ENCODE measurements at places on chromosomes 2 and 18.

GRCh38 chr2:213125646-213126347, 25.6 kb downstream of the IKZF2 start:
- DNase-seq, result no peak

GRCh38 chr18:46297621-46298020, 193.4 kb downstream of the HAUS1 start:
- DNase-seq, result no peak

GRCh38 chr2:150097901-150098531, 389.5 kb downstream of the RND3 start:
- no peak for DNase-seq

- DNase-seq, result no peak
These were observed 380.5 kb downstream of the DLGAP1 start for GRCh38 chr18:4074647-4075046.

DNA sequence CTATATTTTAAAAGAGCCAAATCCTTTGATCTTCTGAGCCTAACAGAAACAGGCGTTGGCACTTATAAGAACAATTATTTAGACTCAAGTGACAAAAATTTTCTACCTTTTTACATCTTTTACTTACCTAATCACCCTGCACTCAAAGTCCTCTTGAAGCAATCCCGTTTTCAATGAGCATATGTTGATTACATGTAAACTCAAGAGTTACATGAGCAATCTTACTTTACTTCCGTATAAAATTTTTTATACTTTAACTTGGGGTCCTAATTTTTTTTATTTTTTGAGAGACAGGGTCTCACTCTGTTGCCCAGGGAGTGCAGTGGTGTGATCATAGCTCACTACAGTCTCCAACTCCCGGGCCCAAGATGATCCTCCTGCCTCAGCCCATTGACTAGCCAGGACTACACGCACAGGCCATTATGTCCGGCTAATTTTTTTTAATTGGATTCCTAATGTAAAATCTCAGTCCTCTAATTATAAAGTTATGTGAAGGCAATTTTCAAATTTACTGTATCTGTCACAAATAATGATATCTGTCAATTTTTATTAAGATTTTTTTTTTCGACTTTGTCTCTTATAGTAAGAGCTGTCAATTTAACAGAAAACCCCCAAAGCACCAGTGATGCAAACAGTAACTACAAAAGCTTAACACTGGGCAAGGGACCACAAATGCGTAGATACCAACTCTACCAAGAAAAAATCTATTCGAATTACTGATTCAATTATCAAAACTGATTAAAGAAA, 19.1 kb upstream of the STPG4 start:
- no peak for DNase-seq

GRCh38 chr2:69190743-69191404, 177.9 kb downstream of the ANTXR1 start:
- no peak for DNase-seq

DNA sequence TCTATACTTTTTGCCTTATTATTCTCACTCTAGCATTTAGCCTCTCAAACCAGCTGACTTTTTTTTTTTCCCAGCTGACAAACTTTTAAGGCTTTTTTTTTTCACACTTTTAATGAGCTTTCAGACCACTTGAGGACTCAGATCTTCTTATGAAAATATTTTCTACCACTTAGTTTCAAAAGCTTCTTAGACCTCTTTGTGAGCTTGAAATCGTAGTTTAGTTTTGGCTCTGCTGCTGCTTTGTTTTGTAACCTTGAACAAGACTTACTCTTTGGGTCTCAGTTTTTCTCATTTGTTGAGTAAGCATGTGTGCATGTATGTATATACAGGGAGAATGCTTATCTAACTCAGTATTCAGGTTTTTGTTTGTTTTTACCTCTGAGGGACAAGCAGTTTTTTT, 3.5 kb downstream of the NBEAL1 start:
- DNase-seq, result no peak

GRCh38 chr2:43643680-43644079, 6.6 kb downstream of the PLEKHH2 start:
- DNase-seq, result no peak

DNA sequence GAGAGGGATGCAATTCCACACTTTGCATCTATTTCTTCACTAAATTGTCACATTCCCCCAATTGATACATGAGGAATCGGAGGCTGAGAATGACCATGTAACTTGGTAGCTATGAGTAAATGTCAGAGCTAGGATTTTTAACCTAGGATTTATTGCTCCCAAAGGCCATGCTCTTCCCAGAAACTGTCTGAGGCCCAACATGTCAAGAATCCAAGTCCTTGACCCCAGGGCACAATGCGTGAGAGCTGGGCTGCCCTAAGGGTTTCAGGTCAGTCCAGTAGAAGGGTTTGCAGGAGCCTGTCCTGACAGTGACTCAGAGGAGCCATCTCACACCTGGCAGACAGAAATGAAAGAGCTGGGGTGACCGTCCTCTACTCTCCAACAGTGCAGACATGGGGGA, 30.3 kb downstream of the LRRC30 start:
- DNase-seq, result no peak

GRCh38 chr2:26536371-26537068, 58.6 kb upstream of the OTOF start:
- no peak for DNase-seq

DNA sequence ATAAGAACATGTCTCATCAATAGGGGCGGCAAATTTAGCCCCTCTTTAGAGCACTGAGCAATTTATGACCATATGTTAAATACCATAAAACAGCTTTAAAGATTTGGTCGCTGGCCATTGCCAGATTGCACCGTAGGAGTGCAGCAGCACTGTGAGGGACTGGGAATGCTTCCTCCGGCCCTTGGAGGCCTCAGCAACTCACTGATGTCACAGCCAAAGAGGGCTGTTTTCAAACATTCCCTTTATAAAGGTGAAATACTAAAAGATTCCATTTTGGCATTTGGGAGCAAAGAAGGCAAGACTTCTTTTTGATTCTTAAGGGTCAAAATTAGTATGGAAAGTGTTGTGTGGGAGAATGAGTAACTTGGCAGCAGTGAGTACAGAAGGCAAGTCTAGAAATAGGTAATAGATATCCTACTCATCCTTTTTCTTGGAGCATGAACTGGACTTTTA, 63.7 kb downstream of the BABAM2 start:
- DNase-seq, result no peak

DNA sequence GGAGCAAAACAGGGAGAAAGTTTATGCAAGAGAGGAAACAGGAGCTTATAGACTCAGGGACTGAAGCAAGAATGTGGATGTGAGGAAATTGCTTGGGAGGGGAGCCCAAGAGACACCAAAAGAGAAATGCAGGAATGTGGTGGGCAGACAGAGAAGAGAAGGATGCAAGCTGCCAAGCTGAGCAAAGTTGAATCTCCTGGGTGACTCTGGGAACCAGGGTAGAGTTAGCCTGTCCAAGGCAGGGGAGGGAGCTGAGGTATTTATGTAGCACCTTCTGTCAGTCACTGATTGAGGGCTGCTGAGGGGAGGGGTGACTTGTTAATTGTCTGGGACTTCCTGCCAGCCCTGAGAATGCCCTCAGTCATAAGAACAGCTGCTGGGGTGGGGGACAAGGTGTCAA, 464.3 kb downstream of the NBAS start:
- DNase-seq, result no peak

- no peak for DNase-seq
These were observed 12.5 kb downstream of the SNORC start for GRCh38 chr2:232882505-232883115.

DNA sequence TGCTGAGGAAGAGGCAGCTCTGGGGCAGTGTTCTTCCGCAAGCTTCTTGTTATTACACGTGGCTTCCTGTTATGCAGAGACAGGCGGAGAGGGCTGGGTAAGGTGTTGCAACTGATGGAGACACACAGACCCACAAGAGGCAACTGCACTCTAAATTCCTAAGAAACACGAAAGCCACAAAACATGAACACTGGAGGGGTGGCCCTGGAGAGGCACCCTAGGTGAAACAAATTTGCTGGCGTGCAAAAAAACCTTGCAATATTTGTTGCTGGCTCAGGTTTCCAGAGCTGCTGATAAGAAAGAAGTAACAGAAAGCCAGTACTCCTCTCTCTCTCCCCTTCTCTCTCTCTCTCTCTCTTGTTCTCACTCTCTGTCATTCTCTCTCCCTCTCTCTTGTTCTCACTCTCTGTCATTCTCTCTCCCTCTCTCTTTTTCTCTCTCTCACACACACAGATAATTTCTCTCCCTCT, 31.8 kb downstream of the ARHGAP25 start:
- peak; percentile 55 for DNase-seq

DNA sequence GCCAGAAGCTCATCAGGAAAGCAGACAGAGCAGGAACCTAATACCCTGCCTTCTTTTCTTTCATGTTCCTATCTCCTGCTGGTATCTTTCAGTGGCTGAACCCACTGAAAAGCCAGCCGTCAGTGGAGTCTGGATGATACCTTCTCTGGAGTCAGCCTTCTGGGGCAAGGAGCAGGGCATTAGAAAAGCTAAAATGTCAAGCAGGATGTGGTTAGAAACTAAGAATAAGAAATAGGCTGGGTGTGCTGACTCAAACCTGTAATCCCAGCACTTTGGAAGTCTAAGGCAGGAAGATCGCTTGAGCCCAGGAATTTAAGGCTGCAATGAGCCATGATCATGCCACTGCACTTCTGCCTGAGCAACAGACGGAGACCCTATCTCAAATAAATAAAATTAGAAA, 642.0 kb upstream of the FSHR start:
- no peak for DNase-seq

- no peak for DNase-seq
These were observed 5.3 kb upstream of the CRYBA2 start for GRCh38 chr2:218998414-218999002.

DNA sequence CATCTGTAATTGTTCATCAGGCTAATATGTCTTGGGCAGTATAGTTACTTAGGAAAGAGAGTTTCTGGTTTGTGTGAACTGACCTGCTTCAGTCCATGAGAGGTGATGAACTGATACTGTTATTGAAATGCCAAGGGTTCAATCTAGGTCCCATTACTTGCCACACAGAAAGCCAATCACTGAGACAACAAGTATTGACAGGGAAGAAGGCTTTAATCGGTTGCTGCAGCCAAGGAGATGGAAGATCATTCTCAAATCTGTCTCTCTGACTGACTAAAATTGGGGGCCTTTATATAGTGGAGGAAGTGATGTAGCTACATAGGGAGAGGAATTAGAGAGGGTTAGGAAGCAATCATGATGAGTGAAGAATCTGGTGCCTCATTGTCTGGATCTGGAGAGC, 19.9 kb upstream of the FAM98A start:
- DNase-seq, result no peak

DNA sequence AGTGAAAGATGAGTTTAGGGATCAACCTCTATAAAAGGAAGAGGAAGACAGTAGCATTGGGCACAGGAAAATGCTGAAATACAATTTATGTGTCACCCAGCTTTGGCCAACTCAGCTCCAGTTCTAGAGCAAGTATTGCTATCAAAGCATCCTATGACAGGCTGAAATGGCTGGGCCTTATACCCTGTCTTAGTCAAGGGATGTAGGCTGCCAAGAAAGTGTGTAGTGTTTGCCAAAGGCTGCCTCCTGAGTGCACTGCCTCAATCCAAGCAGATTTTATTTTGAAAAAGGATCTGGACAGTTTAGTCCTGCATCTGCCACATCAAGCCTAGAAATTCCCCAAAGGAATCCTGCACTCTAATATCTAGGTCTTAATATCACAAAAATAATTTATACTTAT, 359.9 kb upstream of the ZC3H15 start:
- DNase-seq, result no peak

DNA sequence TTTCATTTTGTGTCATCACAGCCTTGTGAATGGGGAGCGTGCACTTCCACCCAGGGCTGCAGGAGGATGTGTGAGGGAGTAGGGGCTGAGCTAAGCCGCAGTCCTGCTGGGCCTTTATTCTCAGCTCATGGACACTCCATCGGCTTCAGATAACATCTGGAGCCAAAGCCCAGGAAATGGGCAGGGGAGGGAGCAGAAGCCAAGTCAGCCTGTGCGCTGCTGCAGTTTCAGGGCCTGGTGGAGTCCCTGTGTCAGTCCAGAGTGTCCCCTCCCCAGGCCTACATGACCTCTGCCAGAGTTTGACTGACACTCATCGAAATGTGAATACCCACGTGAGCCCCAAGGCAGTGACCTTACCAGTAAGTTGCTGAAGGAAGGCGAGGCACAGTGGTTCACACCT, 242.2 kb downstream of the LOXHD1 start:
- DNase-seq, result no peak

GRCh38 chr2:19762142-19762541, 139.6 kb downstream of the TTC32 start:
- no peak for DNase-seq

- no peak for DNase-seq
These were observed 336.3 kb upstream of the NRXN1 start for GRCh38 chr2:51368250-51368649.

DNA sequence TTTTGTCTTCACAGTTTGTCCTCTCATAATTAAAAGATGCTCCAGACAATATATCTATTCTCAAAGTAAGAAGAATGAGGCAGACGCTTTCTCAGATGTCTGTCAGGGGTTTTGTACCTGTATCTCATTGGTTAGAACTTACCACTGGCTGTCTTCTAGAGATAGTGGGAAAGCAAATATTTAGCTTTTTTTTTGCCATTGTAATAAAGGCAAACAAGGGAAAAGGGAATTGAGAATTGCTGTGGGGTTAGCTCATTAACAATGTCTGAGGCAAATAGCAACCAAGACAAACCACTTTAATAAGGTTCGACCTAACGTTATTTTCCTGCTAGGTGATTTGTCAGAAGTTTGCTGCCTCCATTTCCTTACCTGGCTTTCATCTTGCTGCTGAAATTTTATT, 30.0 kb downstream of the ZNF638 start:
- no peak for DNase-seq

DNA sequence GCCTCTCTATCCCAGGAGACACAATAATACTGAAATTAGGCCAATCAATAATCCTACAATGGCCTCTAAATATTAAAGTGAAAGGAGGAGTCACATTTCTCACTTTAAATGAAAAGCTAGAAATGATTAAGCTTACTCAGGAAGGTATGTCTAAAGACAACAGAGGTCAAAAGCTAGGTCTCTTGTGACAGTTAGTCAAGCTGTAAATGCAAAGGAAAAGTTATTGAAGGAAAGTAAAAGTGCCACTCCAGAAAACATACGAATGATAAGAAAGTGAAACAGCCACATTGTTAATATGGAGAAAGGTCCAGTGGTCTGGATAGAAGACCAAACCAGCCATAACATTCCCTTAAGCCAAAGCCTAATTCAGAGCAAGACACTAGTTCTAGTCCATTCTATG, 9.5 kb downstream of the SESTD1 start:
- DNase-seq, result no peak

DNA sequence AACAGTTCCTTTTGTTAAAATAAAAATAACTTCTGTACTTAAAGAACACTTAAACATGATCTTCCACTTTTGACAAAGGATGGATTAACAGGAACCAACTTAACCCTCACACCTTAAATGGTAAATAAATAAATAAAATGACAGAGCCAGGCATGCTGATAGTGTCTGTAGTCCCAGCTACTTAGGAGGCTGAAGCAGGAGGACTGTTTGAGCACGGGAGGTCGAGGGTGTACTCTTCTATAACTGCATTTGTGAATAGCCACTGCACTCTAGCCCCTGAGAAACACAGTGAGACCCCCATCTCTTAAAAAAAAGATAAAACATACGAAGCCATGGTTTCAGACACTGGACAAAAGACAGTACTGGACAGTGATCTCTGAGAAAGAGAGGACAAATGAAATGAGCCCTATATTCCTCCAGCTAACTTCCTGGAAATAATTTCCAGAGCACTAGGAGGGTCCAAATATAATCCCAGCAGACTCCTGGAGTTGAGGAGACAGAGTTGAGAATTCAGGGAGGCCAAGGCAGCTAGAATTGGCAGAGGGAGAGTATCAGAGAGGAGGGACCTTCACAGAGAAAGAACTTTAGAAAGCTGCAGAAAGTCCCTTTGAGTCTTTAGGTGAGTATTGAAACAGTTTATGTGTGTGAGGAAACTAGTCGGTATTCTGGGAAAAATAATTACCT, 17.4 kb downstream of the PPP4R1 start:
- DNase-seq, result no peak

GRCh38 chr2:188940171-188940570, 34.0 kb upstream of the COL3A1 start:
- DNase-seq, result no peak

Data from esophagus squamous epithelium (tissue), 5 donors.